ENCODE measurements at places on chromosomes 4 and X. TPM values are rescaled to one million over a fixed set of nuclear protein-coding genes. Genes with fewer than 3 reads are reported as not detected.

DNA sequence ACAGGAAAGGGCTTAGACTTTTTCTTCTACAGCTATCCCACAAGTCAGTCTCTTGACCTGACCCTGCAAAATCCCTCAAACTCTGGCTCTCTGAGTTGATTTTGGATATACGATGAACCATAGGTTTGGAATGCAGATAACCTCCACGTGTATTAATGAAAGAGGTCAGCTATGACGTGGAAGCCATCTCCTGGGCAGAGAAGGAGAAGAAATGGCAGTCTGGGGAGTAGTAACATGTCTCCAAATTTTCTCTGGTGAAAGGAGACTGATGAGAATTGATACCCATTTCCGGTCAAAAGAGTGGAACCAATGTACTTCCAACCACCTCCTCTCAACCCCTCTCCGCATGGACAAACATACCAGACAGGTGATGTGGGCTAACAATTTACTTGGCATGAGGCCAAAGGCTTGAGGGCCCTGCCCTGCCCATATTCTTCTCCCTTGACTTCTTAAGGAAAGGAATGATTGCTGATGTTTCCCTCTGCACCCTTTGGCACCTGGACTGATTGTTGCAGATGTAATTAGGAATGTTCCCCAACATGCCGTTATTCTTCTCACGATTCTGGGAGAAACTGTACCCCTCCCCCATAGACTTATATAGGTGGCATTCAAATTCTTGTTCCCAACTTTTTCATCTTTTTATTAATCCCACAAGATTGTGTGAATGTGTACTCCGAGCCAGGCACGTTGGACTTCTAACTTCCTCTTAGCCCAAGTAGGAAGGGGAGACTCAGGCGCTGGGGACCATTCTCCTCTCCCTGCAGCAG, 580 bp upstream of the PLS3 start:
- peaks cover 28% of the 10 kb centered on the region for H3K27me3 ChIP-seq
- DNase-seq = no peak
- H3K4me1 ChIP-seq = peaks cover 5% of the 10 kb centered on the region
- H3K36me3 ChIP-seq = no peaks in the 10 kb centered on the region
- H3K4me3 ChIP-seq = no peak overlapping the region
- no peak overlapping the region for H3K27ac ChIP-seq

DNA sequence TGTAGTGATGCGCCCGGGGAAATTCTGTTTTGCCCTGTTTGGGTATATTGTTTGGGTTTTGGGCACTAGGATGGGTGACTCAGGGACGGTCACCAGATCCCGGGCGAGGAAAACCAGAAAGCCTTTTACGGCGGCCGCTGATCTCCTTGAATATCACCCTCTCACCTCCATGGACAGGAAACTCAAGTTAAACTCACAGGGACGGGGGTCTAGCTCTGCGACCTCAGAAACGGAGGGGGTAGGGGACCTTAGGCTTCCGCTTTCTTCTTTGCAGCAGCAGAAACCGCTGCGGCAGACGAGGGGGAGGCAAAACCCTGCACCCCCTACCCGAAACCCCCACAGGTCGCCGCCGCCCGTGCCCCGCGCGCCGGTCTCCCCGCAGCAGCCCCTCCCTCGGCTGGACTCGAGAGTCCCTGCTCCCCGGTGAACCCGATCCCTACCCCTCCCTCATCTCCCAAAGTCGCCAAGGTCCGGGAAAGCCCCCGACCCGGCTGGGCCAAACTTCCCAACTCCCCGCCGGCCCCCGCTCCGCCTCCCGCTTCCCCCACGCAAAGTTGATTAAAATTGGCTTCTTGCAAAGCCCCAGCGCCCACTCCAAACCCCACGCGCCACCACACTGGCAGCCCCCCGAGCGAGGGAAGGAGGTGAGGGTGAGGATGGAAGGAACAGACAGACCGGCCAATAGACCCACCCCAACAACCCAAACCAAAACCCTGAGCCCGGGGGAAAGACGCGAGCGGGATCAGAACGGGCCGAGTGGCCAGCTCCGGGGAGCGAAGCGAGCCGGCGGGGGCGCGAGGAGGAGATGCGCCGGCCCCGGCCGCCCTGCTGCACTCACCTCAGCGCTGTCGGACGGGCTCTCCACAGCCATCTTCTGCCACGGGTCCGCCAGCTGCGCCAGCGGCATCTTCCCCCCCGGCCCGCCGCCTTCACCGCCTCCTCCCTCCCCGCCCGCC, 705 bp downstream of the RPS6KA3 start:
- peak overlapping the region; percentile 75 for H3K27ac ChIP-seq
- H3K36me3 ChIP-seq = peaks cover 2% of the 10 kb centered on the region
- peak; percentile 6 for DNase-seq
- peak overlapping the region; percentile 86 for H3K4me3 ChIP-seq
- peaks cover 15% of the 10 kb centered on the region for H3K4me1 ChIP-seq

DNA sequence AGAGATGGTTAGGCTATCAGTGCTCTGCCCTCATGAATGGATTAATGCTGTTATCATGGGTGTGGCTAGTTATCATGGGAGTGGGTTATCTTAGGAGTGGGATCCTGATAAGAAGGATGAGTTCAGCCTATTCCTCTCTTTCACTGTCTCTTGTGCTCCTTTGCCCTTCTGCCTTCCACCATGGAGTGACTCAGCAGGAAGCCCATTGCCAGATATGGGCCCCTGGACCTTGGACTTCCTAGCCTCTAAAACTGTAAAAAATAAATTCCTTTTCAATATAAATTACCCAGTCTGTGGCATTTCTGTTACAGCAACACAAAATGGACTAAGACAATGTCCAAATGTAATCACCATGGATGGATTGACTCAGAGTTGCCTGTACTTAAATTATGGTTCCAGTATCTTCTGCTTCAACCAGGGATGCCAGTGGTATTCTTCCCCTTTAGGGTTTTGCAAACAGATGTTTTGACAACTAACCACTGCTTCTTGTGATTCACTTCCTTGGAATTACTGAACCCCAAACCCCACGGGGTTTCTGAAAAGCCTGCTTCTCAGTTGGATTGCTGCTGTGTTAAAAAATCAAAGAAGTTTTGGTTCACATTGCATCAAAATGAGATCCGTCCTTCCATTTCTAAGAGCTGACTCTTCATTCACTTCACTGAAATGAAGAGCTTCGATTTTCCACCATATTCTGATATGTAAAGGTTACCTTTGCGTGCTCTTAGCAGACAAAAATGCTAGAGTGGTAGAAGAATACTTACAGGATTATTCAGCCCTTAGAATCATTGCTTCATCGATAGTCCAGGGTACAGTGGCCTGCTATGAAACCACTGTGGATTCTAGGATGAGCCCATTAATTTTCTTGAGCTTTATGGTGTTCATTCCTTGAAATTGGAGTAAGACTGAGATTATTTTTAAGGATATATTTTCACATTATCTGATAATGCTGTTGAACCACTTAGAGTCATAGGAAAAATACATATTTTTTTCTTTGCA, 107.7 kb downstream of the FRMPD4 start:
- no peaks in the 10 kb centered on the region for H3K27me3 ChIP-seq
- no peaks in the 10 kb centered on the region for H3K4me1 ChIP-seq
- no peak overlapping the region for H3K27ac ChIP-seq
- H3K36me3 ChIP-seq = no peaks in the 10 kb centered on the region
- DNase-seq = no peak

DNA sequence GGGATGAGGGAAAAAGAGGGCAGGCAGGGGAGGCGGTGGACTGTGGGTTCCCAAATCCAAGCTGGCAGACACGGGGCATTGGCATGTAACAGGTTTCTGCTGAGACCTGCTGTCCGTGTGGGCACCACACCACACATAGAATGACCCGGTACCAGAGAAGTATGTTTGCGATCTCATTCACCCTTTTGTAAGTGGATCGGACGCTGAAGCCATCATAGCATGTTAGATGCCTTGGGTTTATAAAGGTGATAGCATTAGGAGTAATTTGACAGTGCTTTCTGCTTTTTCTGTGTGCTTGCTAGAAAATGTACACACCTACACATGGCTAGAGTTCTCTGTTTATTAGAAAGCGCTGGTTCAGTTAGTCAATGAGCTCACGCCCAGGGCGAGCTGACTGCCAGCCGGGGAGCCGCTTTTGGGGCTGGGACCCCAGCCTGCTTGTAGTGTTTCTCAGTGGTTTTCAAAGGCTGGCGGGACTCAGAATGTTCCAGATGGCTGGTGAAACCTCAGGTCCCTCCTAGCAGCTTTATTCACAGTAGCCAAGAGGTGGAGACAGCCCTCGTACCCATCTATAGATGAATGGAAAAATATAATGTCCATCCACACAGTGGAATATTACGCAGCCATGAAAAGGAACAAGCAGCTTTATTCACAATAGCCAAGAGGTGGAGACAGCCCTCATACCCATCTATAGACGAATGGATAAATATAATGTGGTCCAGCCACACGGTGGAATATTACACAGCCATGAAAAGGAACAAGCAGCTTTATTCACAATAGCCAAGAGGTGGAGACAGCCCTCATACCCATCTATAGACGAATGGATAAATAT, 579 bp downstream of the IL3RA start:
- H3K27me3 ChIP-seq = no peaks in the 10 kb centered on the region
- H3K27ac ChIP-seq = no peak overlapping the region
- H3K4me1 ChIP-seq = peaks cover 19% of the 10 kb centered on the region
- DNase-seq = no peak

- H3K4me1 ChIP-seq = no peaks in the 10 kb centered on the region
- H3K36me3 ChIP-seq = no peaks in the 10 kb centered on the region
- no peak for DNase-seq
- H3K27me3 ChIP-seq = no peaks in the 10 kb centered on the region
- no peak overlapping the region for H3K4me3 ChIP-seq
Measured at GRCh38 chr4:116866106-116866505, 219.3 kb downstream of the TRAM1L1 start.

DNA sequence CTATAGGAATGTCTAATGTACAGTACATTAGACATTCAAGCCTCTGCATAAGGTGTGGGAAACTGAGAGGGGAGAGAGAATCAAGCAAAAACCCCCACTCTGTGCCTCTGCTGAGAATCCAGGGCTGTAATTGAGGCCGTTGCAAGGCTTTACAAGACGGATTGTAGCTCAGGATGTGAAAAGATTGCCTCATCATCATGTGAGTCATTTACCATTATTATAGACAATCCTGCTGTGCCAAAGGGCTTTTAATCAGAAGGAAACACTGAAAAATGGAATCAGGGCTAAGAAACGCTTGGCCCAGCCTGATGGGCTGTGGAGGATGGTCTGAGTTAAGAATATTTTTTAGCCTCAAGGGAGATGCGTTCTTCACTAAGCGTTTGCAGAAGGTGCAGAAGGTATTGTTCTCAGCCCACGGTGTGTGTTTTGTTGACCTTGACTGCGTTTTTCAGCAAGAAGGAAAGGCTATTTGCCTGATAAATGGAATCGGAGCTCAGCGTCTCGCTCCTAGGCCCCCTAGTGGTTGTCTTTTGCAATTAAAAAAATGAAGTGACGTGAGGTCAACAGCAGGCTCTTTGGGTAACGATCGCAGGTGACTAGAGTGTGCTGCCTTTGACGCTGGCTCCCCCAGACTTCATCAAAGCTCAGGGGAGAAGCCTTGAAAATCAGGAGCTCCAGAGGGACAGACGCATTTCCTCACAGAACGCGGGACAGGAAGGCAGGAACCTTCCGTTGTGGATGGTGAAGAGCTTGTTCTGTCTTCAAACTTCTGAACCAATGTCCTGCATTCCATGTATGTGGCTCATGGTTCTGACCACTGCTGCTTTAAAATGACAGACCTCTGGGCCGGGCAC, 18.1 kb upstream of the CHRNA9 start:
- H3K36me3 ChIP-seq = no peaks in the 10 kb centered on the region
- peak overlapping the region; percentile 69 for H3K27ac ChIP-seq
- H3K4me1 ChIP-seq = peaks cover 20% of the 10 kb centered on the region

The TRAM1L1 gene
- total RNA-seq = not detected

DNA sequence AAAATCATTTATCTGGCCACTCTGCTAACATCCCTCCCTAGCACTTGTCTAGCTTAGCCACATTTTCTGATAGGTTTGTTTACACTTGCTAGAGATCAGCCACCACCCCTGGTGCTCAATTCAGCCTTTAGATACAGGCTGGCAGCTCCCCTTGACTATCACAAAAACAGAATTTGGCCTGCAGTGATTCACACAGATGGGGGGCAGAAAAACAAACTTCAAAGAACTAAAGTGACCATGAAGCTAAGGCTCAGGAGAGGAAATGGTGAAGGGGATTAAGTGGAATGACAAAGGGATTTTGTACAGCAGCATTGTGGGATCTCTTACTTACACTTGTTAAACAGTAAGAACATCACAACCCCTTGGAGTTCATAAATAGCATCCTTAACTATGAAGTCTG, 1718.0 kb upstream of the PCDH7 start:
- DNase-seq = no peak
- no peaks in the 10 kb centered on the region for H3K36me3 ChIP-seq

Data from CD4-positive, alpha-beta T cell (primary cell).